ENCODE measurements at places on chromosomes 12 and 14.

GRCh38 chr12:13154831-13155230, 41.7 kb upstream of the EMP1 start:
- no peak for DNase-seq

- DNase-seq = peak; percentile 4
These were observed 365.6 kb downstream of the DPF3 start for GRCh38 chr14:72528059-72528862.

DNA sequence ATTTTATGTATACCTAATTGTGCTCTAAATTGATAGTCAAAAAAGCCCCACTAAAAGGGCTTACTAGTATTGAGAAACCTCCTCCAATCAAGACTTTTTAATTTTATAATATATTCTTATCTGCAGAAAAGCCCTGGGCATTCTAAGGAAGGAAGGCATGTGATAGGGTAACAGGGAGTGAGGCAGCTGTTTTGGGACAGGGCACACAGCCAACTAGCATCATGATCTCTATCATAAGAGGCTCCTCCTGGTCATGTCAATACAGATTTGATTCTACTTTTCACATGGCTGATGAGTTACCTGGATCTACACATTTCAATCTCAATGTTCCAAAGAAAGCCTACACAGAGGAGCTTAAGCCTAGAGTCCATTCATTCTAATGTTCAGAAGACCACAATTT, 9.1 kb downstream of the ADAM20 start:
- DNase-seq = no peak

DNA sequence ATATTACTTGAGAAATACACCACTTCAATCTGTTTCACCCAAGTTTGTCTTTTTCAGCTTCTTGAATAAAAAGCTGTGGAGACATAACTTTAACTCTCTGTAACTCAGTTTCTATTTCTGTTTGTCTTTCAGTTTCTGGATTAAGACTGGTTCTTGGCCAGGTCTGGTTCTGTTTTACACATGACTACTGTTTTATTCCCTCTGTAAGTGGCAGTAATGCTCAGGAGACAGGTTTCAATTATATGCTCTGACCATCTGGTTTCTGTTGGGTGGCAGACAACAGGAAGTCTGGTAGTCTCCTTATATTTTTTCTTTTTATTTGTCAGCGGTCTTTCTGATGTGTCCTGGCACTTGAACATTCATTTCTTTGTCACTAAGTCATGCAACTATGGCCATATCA, 102.9 kb downstream of the RPS29 start:
- no peak for DNase-seq

- no peak for DNase-seq
These were observed 443.3 kb downstream of the ADAMTS20 start for GRCh38 chr12:43108656-43109055.

- no peak for DNase-seq
These were observed 1159.2 kb upstream of the TMEM132C start for GRCh38 chr12:127107744-127108143.

- no peak for DNase-seq
These were observed 54.6 kb downstream of the C12orf56 start for GRCh38 chr12:64335886-64336466.

DNA sequence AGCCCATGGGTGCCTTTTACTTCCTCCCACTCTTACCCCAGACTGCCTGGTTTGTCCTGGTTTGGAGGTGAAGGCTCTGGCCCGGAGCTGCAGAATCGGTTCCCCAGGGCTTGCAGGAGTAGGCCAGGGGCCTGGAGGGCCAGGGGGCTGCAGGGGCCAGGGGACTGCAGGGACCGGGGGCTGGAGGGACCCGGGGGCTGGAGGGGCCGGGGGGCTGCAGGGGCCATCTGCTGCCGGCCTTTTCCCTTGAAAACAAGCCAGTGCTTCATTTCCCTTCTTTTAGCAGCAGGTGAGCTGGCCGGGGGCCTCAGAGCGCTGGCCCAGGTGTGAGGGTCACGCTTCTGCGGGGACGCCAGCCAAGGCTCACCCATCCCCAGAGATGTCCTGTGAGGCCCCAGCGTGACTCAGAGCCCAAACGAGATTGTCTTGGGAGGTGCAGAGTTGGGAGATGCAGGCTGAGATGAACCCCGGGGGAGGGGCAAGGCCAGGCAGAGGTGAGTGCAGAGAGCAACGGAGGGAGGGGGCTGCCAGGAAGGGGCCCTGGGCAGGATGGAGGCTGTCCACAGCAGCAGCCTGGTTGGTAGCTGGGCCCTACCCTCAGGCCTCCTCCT, 154.9 kb downstream of the KIF26A start:
- DNase-seq = no peak

GRCh38 chr12:18690653-18691052, 47.2 kb downstream of the PLCZ1 start:
- DNase-seq = peak; percentile 40

GRCh38 chr12:57389033-57389432, 41.8 kb downstream of the R3HDM2 start:
- peak; percentile 77 for DNase-seq

GRCh38 chr14:103206836-103207387, 83.7 kb downstream of the TNFAIP2 start:
- peak; percentile 71 for DNase-seq

- no peak for DNase-seq
These were observed 168.2 kb downstream of the KIF26A start for GRCh38 chr14:104306450-104307040.

GRCh38 chr14:21257394-21257909, 11.8 kb downstream of the HNRNPC start:
- no peak for DNase-seq

DNA sequence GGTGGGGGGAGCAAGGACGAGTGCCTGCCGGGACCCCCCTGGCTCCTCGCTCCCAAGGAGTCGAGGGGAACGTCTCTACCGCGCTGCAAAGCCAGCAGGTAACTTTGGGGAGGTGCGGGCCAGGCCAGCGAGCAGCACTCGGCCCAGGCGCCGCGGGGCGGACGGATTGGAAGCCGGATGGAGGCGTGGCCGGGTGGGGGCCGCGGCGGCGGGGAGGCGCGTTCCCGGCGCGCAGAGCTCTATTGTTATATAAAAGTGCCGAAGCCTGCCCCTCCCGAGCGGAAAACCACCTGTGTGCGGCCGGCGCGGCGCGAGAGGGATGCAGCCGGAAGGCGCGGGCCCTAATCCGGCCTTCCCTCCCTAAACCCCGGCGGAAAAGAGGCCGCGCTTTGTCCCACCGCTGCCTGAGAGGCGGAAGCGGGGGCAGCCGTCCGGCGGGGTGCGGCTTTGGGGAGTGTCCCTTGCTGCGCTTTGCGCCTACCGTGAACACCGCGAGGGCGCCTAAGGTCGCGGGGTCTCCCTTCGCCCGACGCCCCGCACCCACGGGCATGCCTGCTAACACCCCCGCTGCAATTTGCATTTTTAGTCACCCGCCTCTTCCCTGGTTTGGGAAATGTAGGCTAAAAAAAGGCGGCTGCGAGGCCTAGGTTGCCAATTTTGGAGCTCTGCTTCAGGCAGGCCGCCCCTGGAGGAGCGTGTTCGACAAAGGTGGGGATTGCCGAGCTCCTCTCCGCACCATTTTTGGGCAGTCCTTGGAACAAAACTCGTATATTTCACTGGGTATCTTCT, 1.7 kb upstream of the DUSP6 start:
- peak; percentile 72 for DNase-seq

DNA sequence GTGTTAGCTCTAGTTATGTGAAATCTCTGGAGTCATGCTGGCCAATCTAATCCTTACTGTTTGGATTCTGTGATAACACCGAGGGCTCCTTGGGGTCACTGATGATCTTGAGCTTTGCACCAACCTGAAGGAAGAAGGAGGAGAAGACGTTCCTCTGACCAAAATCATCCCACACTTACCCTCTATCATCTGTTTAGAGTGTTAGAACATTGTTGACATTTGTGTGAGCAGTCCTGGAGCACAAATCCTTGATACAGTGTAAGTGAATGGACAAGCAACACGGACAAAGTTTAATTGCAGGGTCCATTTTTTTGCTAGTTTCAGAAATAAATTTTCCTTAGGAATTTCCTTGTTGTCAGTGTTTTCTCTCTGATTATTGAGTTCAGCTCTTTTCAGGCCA, 181.7 kb downstream of the AKAP6 start:
- DNase-seq = no peak

DNA sequence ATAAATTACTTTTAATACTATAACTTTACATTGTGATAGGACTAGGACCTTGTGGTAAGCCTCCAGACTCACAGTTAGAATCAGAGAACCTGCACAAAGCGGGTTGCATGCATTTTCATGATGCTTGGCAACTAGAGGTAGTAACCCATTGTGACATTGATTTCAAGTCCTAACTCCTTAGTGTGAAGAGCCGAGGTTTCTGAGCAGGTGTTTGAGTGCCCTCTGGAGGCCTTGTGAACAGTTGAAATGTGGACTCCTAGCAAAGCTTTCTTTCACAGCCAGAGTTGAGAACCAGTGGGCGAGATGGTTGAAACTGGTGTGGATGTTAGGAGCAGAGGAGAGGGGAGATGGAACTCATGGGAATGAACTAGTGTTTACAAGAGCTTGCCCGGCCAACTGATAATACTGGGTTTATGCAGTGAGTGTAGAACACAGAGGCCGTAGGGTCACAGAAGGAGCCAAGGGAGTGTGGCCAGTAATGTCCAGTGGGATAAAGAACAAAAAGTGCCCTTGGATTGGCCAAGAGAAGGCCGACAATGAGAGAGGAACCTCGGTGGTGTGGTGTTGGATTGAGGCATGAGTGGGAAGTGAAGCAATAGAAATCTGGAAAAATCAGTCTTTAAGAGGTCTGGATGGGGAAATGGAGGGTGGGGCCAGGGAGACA, 10.9 kb downstream of the ZNF664 start:
- peak; percentile 27 for DNase-seq

DNA sequence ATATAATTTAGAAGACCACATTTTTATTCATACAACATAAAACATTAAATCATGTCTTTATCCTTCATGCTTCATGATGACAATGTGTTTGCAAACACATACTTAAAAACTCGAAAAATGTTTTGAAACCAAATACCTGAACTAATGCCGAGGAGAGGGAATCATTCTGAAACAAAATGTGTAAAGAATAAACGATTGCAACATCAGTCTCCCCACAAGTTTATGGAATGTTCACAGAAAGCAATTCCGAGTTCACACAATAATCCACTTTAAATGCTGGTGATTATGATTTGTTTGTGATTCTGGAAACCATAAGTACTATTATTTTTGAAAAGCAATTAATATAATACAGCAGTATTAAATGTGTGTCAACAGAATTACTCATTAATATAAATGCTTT, 84.5 kb upstream of the PDZRN4 start:
- no peak for DNase-seq

GRCh38 chr12:77591959-77592743, 238.5 kb upstream of the NAV3 start:
- no peak for DNase-seq

DNA sequence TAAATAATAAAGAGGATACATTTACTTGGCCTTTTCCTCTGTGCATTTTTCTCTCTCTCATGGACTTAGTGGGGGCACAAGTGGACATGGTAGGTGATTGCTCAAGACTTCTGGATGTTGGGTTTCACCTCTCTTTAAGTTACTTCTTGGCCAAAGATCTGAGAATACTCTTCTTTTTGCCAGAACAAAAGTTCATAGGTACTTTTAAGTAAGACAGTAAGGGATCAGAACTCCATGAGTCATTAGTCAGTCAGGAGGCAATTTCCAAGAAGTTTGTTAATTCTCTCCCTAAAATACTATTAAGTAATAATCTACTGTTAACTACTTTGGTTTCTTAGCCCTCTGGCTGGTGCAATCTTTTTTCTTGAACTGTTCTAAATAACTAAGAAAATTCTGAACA, 84.2 kb downstream of the GRIP1 start:
- DNase-seq = no peak

- DNase-seq = peak; percentile 18
These were observed 17.4 kb downstream of the NPC2 start for GRCh38 chr14:74475678-74476077.

- no peak for DNase-seq
These were observed 290.2 kb upstream of the NPAS3 start for GRCh38 chr14:32648434-32648833.

DNA sequence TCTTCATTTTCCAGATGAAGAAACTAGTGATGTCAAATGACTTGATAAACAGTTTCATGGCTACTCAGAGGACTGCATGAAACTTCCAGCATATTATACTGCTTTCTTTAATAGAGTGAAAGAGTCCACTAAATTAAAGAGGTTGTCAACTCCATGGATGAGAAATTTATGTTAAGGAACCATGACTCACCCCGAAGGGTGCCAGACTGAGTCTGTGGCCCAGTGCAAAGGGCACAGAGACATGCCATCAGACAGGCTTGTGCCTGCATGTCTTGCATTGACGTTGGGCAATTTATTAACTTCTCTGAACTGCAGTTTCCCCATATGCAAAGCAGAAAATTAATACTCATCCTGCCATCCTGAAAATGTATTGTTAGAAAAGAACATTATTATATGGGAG, 382.4 kb downstream of the APAF1 start:
- DNase-seq = peak; percentile 4

DNA sequence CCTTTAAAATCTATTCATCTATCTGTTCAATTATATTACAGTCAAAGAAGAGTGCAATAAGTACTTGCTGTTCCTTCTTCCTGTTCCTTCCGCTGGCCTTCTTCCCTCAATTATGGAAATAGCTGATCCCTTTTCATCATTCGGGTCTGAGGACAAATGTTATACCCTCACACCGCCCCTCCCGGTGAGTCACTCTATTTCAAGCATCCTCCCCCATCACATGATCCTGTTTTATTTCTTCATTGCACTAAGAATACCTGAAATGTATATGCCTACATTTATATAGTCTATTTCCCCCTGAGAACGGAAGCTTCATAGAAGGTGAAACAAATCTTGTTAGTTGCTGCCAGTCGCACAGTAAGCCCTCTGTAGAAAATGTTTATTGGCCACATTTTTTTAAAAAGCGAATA, 2.5 kb downstream of the SLC38A1 start:
- DNase-seq = peak; percentile 51

DNA sequence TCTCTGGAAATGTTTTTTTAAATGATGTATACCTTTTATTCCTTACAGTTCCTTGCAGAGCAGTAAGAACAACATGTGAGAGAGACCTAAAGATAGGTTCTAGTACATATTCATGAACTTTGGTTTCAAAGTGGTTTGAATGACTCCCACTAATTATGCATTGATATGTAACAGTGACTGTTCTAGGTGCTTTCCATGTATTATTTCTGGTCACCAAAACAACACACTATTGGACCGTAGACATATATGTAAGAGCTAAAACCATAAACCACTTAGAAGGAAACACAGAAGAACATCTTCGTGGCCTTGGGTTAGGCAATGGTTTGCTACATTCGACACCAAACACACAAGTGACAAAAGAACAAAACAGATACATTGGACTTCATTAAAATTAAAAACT, 37.9 kb downstream of the SOX5 start:
- DNase-seq = no peak

GRCh38 chr14:77181603-77182437, at the start of gene TMEM63C:
Gene TMEM63C (plus strand): TSS chr14:77181798. CDS start chr14:77218814, 37,016 bp downstream.
- peak; percentile 89 for DNase-seq

GRCh38 chr12:49667325-49668090, 39.7 kb downstream of the FMNL3 start:
- DNase-seq = no peak

Data from Caki2 (cell line).